ENCODE measurements at places on chromosomes 1 and 21. TPM values are rescaled to one million over a fixed set of nuclear protein-coding genes. Genes with fewer than 3 reads are reported as not detected.

The DLGAP3 gene
- total RNA-seq: 1.4 TPM

The GPR25 gene
- total RNA-seq: not detected

GRCh38 chr1:184212649-184213314 is 161.3 kb downstream of the TSEN15 start:
- no peaks in the 10 kb centered on the region for H3K36me3 ChIP-seq
- no peak overlapping the region for H3K27ac ChIP-seq
- no peak for DNase-seq
- no peaks in the 10 kb centered on the region for H3K4me1 ChIP-seq
- no peak overlapping the region for H3K4me3 ChIP-seq

- H3K4me3 ChIP-seq: no peak overlapping the region
- DNase-seq: no peak
- H3K36me3 ChIP-seq: no peaks in the 10 kb centered on the region
These were observed 80.3 kb downstream of the RNF220 start for GRCh38 chr1:44485229-44485933.

DNA sequence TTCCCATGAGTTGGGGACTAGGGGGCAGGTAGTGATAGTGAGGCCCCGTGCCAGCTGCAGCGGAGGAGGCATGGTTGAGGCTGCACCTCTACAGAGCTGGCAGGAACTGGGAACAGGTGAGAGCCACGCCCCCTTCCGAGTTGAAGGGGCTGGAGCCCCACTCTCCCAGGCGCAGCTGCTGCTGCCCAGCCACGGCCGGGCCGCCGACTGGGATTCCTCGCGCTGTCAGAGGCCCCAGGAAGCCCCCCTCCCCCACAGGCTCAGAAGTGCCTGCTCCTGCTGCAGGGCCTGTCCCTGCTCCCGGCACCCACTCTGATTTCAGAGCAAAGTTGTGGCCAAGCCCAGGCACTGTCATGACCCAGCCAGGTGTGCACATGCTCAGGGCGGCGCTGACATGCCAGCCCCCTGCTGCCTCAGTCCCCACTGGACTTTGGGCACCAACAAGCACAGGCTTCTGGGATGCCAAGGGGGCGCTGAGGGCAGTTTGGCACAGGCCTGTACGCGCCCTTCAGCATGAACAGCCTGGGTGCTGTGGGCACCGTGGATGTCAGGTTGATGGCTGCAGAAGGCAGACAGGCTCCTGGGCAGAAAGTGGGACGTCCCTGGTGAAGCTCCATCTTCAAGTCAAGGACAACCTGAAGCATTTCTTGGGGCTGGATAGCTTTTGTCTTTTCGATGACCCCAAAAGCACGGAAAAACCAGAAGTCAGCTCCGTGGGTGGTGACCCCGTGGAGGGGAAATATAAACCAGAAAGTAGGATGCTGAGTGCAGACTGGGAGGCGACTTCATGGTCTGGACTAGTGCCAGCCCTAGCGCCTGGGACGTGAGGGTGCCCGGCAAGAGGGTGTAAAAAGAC is 121.5 kb downstream of the SIM2 start:
- DNase-seq: no peak
- H3K27me3 ChIP-seq: no peaks in the 10 kb centered on the region
- no peaks in the 10 kb centered on the region for H3K36me3 ChIP-seq
- no peak overlapping the region for H3K4me3 ChIP-seq
